ENCODE measurements at places on chromosomes 7 and 10. TPM values are rescaled to one million over a fixed set of nuclear protein-coding genes. Genes with fewer than 3 reads are reported as not detected.

- no peak overlapping the region for H3K4me3 ChIP-seq
- no peaks in the 10 kb centered on the region for H3K36me3 ChIP-seq
- H3K27me3 ChIP-seq: peaks cover 33% of the 10 kb centered on the region
- no peak for DNase-seq
- H3K4me1 ChIP-seq: no peaks in the 10 kb centered on the region
Measured at GRCh38 chr7:37534893-37535610, 86.4 kb upstream of the ELMO1 start.

DNA sequence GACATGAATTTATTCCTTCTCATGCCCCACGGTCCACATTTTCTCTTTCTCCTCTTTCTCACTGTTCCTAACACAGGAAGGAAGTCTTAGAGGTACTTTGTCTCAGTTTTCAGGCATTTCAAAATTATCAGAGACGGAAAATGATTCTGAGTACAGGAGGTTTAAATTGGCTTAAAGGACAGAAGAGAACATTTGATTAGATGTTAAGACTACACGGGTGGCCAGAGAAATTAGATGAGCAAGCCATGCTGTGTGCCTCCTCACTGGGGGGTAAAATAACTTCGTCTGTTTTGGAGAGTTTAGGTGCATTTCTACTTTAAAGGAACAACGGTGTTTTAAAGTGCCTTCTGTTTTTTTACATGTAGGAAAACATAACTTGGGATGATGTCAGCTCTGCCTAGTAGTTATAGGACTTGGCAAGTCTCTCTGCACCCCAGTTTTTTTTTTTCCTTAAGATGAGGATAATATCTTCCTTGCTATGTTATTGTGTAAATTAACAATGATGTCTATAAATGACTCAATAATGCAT lies 66.9 kb downstream of the MCMBP start:
- DNase-seq: no peak
- no peak overlapping the region for H3K4me3 ChIP-seq
- no peaks in the 10 kb centered on the region for H3K27me3 ChIP-seq
- H3K27ac ChIP-seq: no peak overlapping the region
- peaks cover 5% of the 10 kb centered on the region for H3K4me1 ChIP-seq

- H3K36me3 ChIP-seq: no peaks in the 10 kb centered on the region
- no peaks in the 10 kb centered on the region for H3K27me3 ChIP-seq
- no peak overlapping the region for H3K4me3 ChIP-seq
- no peaks in the 10 kb centered on the region for H3K4me1 ChIP-seq
Measured at GRCh38 chr10:128812000-128812399, 655.0 kb upstream of the MGMT start.

DNA sequence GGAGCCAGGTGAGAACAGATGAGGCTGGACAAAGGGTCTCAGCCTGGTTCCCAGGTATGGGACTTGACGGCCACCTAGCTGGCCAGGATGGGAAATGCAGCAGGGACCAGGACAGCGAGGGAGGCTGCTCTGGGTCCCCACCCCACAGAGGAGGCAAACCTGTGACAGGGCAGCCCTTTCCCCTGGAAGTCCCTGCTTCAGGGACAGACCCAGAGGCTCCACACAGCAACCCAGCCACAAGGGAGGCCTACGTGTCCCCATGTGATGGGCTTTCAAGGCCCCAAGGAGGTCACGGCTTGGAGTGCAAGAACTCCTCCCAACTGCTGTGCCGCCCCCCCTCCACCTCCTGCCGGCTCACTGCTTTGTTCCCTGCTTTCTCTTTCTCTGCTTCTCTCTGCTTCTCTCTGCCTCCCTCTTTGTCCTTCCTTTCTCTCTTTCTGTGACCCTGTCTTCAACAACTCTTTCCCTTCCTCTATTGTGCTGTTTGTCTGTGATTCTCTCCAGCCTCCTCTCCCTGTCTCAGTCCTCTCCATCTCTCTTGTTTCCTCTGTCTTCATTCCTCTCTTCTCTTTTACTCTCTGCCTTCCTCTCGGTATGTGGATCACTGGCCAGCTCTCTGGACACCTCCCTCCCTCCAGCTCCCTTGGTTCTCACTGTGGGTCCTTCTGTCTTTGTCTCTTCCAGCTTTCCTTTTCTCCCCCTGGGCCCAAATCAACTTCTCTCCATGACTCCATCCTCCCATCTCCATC lies 9.6 kb upstream of the EIF5AL1 start:
- DNase-seq: no peak
- H3K27ac ChIP-seq: no peak overlapping the region
- peaks cover 12% of the 10 kb centered on the region for H3K36me3 ChIP-seq
- H3K4me1 ChIP-seq: peaks cover 15% of the 10 kb centered on the region
- H3K4me3 ChIP-seq: no peak overlapping the region

KCNIP2 gene
- 2.9 TPM for total RNA-seq

LIPJ gene
- not detected for total RNA-seq

PDK4 gene
- 0.18 TPM for total RNA-seq

Data from T-helper 17 cell (primary cell).